ENCODE measurements at places on chromosomes 4 and X.
A peak's percentile ranks its signal among the peaks of the same experiment; 100 is the strongest.

DNA sequence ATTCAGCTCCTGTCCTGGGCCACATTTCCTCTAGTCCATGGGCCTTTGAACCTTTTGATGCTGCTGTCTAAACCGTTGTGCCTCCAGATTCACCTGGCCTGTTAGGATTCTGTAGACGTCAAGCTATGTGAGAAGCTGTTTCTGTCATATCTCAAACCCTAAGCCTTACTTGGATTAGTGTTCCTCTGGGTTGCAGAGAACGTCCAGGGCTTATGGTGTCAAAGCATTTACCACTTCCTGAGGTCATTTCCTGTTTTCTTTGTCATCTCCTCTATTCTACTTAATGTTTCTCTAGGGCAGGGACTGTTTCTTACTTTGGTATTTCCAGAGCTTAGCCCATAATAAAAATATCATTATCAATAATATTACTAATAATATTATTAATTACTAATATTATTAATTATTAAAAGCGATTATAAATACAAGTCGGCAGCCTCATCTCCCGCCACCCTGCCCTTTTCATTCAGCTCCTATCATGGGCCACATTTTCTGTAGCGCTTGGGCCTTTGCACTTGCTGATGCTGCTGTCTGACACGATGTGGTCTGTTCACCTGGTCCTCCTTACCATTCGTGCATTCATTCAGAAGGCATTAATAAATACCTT is 19.1 kb downstream of the PRIMPOL start:
- DNase-seq, result peak; percentile 68

- no peak for DNase-seq
These were observed 26.1 kb downstream of the TKTL2 start for GRCh38 chr4:163447481-163447880.

- DNase-seq, result no peak
These were observed 176.1 kb downstream of the MSL3 start for GRCh38 chrX:11934089-11934488.

DNA sequence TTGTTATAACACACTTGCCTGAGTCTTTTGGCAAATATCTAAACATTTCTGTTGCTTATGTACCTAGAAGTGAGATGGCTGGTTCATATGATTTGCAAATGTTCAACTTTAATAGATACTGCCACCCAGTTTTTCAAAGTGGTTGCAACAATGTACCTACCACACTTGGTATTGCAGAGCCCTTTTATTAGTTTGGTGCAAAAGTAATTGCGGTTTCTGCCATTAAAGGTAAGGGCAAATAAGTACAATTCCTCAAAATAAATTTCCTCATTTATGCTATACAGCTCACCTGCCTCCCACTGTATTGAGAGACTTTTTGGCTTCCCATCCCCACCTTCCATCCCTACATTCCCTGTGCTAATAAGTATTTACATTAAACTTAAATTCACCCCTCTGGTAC is 47.7 kb upstream of the COL25A1 start:
- no peak for DNase-seq

GRCh38 chr4:99300934-99301333 is 10.1 kb upstream of the ADH1A start:
- DNase-seq, result no peak

- no peak for DNase-seq
These were observed 6.2 kb upstream of the SETD7 start for GRCh38 chr4:139562067-139562684.

DNA sequence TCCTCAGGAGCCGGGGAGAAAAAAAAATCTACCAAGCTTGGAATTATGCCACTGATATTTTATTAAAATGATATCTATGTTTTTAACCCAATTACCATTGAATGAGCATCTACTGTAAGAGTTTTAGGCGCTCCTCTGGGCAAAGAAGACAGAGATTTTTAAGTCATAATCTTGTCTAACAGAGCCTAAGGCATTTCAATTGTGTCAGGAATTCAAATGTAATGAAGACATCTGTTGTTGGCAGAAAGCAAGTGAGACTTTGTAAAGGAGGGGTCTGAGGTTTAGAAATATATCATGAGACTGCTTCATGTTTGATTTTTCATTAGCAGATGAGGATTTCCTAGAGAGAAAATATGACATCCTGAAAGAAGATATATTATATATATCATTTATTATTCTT is 1158.1 kb downstream of the FSTL5 start:
- DNase-seq, result no peak

DNA sequence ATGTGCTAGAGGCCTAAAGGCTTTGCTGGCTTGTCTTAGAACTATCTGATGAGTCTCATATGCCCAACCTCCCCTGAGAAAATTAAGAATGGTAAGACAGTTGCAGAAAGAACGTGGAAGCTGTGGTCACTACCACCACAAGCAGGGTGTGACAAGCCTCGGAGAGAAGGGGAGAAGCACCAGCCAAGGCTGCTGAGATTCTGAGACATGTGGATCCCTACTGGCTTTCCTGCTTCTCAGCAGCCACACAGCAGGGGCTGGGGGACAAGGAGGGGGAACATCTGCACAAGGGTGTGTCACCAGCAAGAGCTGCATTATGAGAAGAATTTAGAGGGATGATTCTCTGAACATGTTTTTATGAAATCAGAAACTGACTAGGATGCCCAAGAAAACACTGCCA is 19.4 kb downstream of the TAPT1 start:
- DNase-seq, result no peak

DNA sequence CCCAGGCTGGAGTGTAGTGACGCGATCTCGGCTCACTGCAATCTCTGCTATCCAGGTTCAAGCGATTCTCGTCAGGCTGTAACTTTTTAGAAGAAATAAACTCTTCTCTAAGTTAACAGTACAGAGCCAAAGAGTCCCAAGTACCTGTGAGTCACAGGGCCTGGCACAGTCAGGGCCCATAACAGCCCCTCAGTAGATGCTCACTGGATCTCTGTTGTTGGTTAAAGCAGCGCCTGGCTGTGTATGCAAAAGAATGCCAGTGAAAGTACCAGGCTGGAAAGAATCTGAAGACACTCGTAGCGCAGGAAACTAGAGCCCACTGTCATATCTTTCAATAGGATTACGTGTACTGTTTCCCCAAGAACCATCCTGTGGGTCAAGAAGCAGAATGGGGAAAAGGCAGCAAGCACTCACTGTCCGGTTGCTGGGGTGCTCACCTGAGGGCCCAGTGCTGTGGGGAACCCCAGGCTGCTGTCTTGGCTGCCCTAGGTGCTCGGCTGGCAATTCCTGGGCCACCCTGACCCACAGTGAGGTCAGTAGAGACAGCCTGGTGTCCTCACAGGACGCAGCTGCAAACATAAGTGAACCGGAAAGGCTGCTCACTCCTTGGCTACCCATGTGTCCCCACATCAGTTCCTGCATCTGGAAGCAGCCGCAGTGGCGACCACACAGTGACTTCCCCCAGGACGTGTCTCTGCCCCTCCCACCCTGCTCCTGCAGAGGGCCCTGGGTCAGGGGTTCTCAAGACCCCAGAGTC is 3.1 kb upstream of the SLBP start:
- DNase-seq, result no peak

DNA sequence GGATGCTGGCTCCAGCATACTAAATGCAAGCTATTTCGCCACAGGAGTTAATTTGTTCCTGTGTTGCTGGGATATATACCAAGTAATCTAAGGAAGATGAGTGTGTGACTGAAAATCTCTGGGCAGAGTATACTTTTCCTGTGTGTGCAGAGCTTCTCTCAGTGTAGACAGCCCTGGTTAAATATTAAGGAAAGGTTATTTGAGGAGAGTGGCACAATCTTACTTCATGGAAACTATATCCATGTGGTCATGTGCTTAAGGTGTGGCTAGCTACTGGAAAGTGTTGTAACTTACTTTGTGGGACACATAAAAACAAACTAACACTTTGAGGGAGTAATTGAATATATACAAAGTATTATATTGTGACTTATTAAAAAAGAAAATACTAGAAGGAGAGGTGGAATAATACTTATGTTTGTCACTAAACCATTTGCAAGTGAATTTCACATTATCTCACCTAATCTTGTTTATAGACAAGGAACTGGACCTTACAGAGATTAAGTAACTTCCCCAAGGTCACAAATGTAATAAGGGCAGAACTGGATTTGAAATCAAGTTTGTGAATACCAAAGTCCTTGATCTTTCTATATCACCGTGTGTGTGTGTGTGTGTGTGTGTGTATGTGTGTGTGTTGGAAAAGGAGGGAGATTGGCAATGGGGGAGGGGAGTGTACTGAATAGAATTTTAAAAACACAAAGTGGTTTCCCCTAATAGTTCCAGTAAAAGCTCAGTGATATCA is 408.2 kb upstream of the NR3C2 start:
- no peak for DNase-seq

DNA sequence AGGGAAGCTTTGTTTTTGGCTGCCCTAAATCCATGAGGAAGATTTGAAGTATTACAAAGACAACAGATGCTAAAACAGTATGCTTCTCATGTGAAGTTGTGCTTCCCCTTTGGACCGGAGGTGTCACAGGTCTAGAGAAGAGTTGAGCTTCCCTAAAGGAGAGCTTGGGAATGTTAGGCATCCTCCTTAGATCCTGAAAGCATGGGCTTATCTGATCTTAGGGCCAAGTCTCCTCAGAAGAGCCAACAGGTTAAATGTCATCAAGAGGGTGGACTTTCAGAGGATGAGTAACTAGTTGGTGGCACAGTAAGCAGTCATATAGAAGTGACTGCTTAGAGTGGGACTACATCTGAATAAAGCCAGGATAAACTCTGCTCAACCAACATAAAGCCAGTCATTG is 205.4 kb downstream of the RPA4 start:
- DNase-seq, result no peak

DNA sequence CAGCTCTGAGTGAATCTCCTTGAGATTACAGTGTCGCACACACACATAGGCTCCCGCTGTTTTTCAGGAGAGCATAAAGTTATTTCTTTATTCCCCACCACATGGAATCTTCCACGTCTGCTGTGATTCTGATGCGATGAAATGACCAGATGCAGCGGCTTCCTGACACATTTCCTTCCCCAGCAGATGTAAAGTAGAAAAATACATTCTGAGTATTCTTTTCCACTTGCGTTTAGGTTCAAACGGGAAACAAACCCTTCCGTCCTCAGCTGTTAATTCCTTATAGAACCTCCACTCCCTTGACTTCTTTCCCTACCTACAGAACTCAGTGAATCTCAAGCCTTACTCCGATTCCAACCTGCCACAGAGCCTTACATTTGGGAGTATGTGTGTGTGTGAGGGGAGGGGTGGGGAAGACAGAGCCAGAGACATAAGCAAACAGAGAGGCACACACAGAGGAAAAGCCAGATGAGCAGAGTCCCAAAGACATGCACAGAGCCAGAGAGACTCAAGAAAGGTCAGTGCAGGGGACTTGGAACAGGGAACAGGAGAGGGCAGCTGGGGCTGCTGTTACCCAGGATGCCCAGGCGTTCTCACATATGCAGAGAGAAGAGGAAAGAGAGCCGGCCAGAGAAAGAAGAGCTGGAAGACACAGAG is 47.3 kb downstream of the SETD7 start:
- DNase-seq, result no peak

DNA sequence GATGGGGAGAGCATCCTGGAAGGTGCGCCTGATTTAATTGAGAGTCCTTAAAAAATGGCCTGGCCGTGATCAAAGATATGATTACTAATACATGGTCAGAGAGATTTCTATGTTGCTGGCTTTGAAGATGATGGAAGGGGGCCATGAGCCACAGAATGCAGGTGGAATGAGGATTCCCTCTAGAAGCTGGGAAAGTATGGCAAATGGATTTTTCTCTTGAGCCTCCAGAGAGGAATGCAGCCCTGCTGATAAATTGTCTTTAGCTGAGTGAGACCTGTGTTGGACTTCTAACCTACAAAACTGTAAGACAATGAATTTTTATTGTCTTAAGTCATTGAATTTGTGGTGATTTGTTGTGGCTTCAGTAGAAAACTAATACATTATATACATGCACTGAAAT is 7.7 kb downstream of the NUDT9 start:
- DNase-seq, result no peak

DNA sequence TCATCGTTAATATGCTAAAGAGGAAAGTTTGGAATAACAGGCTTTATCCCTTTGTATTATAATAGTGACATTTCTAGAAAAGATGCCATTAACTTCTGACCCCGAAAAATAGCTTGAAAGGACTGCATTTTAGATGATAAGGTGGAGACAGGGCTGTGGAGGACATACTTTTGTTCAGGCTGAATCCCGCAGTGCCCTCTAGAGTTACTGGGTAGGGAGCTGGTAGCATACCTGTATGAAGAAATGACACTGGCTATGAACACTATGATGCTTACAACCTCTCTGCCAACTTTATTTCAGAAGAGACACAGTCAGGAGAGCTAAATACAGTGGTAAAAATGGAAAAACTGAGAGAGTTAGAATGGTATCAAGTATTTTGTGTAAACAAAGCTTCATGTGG is 8.1 kb downstream of the IL1RAPL1 start:
- DNase-seq, result no peak

GRCh38 chr4:7351014-7351413 is 83.7 kb downstream of the PSAPL1 start:
- no peak for DNase-seq

GRCh38 chr4:24190761-24191695 is 301.2 kb upstream of the PPARGC1A start:
- DNase-seq, result no peak

- DNase-seq, result no peak
These were observed 152.3 kb downstream of the AMELX start for GRCh38 chrX:11445540-11445939.

DNA sequence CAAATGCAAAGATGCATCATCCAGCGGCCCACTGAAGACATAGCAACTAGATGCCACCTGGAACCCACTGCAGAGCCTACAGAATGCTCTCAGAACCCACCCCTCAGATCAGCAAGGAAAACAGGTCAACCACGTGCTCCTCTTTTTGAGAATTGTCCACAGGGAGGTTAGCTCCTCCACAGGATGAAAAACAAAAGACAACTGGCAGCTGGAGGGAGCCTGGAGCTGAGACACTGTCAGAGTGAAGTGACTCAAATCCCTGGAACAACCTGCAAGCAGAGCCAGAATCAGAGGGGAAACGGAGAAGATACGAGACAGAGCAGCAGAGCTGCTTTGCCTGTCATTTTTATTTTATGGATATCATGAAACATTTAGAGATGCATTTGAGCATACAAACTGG is 277.6 kb downstream of the GASK1B start:
- DNase-seq, result no peak

DNA sequence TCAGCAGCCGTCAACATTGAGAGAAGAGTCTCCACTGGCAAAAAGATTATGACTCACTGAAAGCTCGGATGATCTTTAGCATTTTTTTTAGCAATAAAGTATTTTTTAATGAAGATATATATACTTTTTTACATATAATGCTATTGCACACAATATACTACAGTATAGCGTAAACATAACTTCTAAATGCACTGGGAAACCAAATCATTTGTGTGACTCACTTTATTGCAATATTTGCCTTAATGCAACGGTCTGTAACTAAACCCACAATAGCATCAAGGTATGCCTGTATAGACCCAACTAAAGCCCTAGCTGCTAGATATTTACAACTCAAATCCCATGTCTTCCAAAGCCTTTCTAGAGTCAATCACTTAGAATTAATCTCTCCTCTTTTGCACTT is 52.3 kb upstream of the EDNRA start:
- DNase-seq, result no peak

DNA sequence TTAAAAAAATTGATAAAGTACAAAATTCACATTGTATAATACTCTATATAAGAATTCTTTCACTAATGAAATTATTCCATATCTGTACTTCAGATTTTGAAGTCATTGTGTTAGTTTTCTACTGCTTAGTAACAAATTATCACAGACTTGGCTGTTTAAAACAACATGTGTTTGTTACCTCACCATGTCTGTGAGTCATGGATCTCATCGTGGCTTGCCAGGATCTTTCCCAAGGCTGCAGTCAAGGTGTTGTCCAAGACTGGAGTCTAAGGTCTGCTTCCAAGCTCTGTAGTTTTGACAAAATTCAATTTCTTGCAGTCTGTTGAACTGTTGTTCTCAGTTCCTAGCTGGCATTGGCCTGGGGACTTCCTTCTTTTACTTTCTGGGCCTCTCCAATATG is 1286.9 kb downstream of the ADGRL3 start:
- DNase-seq, result no peak
